ENCODE measurements at places on chromosomes 4 and X.
A peak's percentile ranks its signal among the peaks of the same experiment; 100 is the strongest.

DNA sequence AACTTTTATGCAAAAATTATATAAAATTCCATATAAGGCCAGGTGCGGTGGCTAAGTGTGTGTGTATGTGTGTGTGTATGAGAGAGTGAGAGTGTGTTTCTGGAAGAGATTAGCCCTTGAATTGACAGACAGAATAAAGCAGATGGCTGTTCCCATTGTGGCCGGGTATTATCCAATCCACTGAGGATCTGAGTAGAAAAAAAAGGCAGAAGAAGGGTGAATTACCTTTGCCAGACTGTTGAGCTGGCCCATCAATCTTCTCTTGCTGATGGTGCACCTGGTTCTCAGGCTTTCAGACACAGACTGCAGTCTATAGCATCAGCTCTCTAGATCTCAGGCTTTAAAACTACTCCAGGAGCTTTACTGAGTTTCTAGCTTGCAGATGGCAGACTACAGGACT, 92.2 kb upstream of the SLIT2 start:
- no peak for DNase-seq

GRCh38 chrX:24380262-24381187, 20.1 kb downstream of the SUPT20HL1 start:
- DNase-seq: no peak

GRCh38 chr4:102299354-102300107, 45.8 kb downstream of the SLC39A8 start:
- peak; percentile 47 for DNase-seq

- DNase-seq: no peak
Measured at GRCh38 chrX:72545990-72546389, 26.7 kb downstream of the HDAC8 start.

DNA sequence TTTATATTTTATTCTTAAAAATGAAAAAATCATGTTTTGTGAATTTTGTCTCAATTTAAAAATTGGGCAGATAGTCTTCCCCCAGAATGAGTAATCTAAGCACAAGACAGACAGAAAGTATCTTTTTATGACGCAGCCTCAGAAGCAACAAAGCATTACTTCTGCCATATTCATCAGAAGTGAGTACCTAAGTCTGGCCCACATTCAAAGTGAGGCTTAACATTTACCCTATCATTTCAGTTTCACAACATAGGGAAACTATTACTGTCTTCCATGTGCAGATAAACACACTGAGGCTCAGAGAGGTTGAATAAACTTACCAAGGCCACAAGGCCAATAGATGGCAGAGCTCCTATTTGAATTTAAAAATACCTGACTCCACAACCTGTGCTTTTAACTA, 4.4 kb upstream of the PRDX4 start:
- DNase-seq: peak; percentile 38

Data from B cell (primary cell).